Activated CD8-positive, alpha-beta memory T cell treated with anti-CD3 and anti-CD28 coated beads for 4 hours (primary cell): ENCODE measurements at places on chromosomes 2 and 18.

DNA sequence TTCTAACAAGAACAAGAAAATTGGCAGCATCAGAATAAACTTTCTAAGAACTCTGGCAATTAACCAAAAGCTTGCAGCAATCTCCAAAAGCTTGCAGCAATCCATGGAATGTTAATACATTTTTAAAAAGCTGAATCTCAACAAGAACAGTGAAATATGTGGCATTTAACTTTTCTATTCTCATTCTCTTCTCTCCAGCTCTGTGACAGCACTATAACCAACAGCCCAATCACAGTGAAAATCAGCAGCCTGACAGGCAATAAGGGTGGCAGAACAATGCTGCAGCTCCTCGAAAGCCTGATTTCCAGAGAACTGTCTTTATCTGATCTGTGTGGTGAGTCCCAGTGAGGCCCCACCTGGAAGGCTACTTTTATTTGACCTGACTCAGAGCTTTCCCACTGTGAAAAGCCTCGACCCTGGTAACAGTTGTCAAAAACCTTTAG lies 60.0 kb downstream of the TMEM131 start:
- DNase-seq = no peak

DNA sequence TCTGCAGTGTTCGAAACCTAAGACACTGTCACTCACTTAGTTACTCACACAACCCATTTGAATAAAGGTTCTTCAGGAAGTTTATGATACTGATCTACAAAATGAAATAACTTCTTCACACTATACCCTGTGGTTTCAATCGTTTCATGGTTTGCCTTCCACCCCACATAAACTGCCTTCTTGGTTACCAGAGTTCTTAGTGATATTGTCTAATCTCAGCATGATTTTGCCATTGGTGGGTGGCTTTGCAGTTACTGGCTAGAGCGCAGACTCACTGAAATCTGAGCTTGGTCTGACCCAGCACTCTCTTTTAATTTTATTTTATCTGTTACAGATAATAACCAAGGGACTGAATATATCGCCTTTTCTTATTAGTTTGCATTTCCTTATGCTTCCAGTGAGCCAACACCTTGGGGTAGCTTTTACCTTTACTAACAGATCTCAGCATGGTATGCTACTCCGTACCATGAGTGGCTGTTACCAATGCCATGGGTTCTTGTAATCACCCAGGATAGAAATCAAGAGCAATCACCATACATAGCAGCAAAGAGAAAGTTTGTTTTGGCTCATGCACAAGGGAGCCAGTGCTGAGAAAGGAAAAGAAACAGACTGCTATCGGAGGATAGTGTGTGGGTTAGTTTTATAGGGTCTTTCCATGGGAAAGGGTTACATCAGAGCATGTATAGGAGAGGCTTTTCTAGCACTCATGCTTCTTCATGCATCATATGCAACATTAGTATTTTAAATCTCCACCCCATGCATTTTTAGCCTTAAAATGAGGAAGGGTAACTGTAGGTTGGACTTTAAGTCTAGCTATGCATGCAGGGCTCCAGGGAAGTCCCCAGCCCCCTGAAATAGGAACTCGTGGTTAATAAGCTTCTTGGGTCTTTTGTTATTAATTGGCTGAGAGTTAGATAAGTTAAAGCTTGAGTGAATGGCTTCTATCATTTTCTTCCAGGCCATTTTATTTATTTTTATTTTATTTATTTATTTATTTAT lies 33.3 kb downstream of the ANXA4 start:
- no peak for DNase-seq

- no peak for DNase-seq
Observed at GRCh38 chr2:149915151-149915550, 327.6 kb upstream of the MMADHC start.

DNA sequence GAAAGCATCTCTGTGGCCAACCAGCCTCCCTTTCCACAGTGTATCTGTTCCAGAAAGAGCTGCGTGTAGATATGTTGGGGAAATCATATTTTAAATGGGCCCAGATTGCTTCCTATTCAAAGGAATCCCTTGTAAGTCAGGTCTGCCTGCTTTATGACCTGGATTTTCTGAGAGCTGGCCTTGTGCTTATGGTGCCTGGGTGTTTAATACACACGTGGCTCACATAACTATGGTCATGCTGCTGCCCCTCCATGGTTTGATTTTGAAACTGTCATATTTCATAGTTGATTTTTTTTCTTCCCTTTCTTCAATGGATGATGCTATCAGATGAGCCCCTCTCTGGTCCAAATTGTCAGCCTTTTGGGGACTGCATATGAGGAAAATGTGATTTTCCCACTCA lies 111.5 kb upstream of the CNGA3 start:
- no peak for DNase-seq

- DNase-seq = no peak
Observed at GRCh38 chr2:221477714-221478484, 94.2 kb downstream of the EPHA4 start.

GRCh38 chr18:57759650-57760049 lies 43.5 kb downstream of the ATP8B1 start:
- no peak for DNase-seq

GRCh38 chr2:196170213-196170605 lies 1.2 kb downstream of the STK17B start:
- DNase-seq = no peak

GRCh38 chr2:208638059-208638458 lies 231.5 kb downstream of the PTH2R start:
- DNase-seq = no peak
